ENCODE measurements at places on chromosomes 3 and 15. TPM values are rescaled to one million over a fixed set of nuclear protein-coding genes. Genes with fewer than 3 reads are reported as not detected.

TSEN2 gene
- polyA plus RNA-seq, result 21.6 TPM

ZNF502 gene
- 18.0 TPM for polyA plus RNA-seq

SLC27A2 gene
- 0.79 TPM for polyA plus RNA-seq

SIDT1 gene
- polyA plus RNA-seq, result 2.4 TPM

Data from left renal pelvis (tissue), 4 donors.